ENCODE measurements at places on chromosomes 7 and 10.

DNA sequence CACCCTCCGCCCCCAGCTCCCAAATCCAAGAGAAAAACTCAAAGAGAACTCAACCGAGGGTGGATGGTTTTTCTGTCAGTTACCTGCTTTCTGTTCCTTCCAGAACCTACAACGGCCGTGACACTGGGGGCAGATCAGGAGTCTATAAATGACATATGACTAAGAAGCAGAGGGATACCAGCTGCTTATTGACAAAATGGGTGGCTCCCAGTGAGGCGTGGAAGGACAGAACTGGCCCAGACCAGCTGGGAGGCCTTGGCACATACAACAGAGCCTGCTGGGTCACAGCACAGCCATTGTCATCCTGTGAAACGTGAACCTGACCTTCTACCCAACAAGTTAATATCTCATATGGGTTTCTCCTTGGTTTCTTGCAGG lies 84.3 kb upstream of the ADRB1 start:
- no peak for DNase-seq

DNA sequence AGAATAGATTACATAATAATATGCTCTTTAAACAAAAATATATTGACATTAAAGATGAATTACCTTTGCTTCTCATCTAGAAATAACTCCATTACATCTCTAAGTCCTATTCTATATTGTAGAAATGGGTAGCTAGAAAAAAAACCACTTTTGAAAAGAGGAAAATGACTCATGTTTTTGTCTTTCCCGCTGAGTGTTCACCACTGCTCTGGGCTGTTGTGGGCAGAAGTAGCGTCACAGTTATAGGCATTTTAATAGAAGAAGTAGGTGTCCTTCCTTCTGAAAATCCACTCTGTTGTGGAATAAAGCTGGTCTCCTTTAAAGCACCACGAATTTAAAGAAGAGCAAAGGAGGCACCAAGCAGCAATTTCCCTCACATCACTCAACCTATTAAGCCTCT lies 117.6 kb upstream of the NFE2L3 start:
- no peak for DNase-seq

GRCh38 chr10:74190494-74190893 lies 39.5 kb downstream of the ADK start:
- DNase-seq: no peak

GRCh38 chr10:11253385-11254002 lies 235.8 kb downstream of the CELF2 start:
- DNase-seq: no peak

- DNase-seq: no peak
Measured at GRCh38 chr10:118966076-118966849, 63.3 kb upstream of the NANOS1 start.

GRCh38 chr7:82600531-82600930 lies 157.0 kb upstream of the CACNA2D1 start:
- no peak for DNase-seq

DNA sequence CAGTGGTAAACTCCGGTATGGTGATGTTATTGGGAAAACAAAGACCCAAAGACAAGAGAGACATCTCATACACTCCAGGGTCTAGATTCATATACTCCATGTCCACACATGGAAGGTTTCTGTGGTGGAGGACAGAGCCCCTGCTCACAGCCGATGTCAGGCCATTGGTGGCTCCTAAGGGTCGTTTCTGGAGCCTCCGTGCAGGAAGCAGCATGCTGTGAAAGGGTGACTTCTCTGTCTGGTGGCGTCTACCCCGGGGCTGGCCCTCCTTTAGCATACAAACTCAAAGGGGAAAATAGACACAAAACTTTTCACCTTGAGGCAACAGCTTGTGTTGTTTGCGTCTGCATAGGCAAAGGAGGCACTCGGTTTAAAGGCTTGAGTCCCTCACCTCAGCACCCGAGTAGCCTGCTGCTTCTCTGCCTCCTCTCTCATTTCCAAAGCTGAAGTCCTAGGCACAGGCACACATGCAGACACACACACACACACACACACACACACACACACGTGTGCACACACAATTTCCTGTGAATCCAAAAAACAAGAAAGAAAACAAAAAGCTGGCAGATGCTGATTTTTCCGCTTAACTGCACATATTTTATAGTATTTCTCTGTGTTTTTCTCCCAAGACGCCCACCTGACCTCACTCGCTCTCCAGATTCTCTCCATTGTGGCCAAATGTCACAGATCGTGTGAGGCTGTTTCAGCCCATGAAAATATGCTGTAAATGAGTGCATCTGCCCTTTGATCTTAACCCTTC lies 601.4 kb upstream of the MGMT start:
- no peak for DNase-seq

GRCh38 chr10:117626228-117626627 lies 83.7 kb downstream of the EMX2 start:
- DNase-seq: no peak

DNA sequence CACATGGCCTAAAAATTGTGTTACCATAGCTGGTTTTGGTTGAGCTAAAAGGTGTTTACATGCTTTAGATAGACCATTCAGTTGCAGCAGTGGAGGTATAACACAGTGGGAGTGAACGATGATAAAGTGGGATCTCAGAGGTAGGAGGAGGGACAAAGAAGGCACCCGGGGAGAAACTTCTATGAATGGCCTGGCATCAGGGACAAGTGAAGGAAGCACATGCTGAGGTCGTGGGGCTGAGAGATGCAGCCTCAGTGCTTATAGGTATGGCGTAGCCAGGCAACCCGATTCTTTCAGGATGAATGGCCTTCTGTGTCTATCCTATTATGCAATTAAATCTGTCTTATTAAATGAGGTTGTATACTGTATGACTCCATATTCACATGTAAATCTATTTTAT lies 3.9 kb upstream of the CDK6 start:
- DNase-seq: no peak

GRCh38 chr7:149478754-149479153 lies 17.9 kb upstream of the ZNF777 start:
- no peak for DNase-seq

GRCh38 chr7:88772776-88773175 lies 13.3 kb downstream of the ZNF804B start:
- no peak for DNase-seq

- DNase-seq: no peak
Measured at GRCh38 chr10:86086418-86086817, 280.2 kb downstream of the GRID1 start.

DNA sequence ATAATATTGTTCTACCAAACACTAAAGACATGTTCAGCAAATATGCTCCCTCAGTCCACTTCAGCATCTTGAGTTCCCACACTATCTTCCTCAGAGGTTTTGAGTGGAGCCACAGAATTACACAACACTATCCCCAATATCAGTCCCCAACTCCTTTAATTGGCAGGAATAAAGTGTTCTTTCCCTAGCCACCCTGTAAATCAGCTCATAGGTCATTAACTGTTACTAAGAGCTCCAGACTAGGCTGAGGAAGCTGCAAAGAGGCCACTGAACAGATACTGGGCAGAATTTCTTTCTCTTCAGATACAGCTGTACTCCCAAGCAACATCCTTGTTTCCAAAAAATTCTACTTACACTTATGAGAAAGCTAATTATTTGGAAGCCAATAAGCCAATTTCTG lies 11.6 kb upstream of the KAT6B start:
- no peak for DNase-seq

- no peak for DNase-seq
Measured at GRCh38 chr7:5495581-5496375, 72.1 kb upstream of the TNRC18 start.

- no peak for DNase-seq
Measured at GRCh38 chr7:116356979-116357378, 142.6 kb upstream of the CAV2 start.

DNA sequence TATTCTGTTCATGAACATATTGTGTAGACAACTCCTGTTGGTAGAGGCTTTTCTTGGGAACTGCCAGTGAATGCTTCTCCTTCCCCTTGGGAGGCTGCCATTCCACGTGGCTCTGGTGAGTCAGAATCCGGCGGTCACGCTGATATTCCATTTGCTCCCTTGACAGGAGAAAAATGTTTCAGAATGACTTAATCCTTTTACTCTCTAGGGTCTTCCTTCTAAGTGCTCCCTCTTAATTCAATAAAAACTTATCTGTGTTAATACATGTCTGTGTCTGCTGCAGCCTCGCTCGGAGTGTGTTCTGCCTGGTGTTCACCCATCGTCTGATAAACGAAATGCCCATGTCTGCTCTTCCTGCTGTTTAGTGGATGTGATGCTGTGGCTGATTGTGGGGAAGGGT lies 278.6 kb downstream of the ARHGAP12 start:
- no peak for DNase-seq

DNA sequence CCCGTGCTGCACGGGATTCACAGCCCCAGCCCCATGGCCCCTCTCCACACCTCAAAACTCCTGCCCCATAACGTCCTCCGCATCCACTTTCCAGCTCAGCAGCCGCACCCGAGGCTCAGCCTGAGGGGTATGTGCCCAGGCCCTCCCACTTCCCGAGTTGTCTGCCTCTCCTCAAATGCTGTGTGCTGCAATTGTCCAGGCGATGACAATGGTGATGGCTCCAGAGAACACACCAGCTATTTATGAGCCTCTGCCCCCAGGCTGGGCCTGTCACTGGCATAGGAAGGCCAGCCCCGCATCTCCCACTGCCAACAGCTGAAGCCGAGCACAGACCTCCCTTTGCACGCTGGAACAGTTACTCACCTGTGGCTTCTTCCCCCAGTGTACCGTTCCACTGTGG lies 2.4 kb upstream of the LDB3 start:
- DNase-seq: no peak

DNA sequence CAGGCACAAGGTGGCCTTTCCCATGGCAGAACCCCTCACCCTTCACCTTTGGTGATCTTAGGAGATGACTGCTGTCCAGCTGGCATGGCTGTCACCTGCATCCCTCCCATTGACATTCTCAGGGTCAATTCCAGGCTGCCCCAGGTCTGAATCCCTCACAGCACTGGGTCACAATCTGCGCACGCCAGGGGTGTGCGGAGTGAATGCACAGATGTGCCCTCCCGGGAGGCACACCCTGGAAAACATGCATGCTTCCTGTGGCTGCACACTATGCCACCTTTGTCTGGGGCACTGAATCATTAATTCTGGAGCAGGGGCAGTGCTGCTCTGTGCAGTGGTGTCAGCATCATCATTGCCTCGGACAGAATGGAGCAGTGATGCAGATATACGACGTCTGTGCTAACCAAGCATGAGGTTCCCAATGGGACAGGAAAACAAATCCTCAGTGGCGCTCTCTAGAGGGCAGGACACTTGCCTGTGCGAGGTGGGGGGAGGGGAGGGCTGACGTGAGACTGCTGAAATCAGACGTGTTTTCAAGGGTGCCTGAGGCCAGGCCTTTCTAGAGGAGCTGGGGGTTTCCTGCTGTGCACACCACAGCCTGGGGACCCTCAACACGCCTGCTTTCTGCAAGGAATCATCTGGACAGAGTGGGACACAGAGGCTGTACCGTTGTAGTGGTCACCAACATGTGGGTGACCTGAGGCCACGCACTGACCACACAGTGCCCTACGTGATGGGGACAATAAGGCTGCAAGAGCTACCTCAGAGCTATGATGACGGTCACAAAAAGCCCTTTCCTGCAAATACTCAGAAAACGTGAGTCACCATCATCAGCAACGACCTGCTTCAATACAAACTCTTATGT lies 77.9 kb downstream of the HIPK2 start:
- no peak for DNase-seq

DNA sequence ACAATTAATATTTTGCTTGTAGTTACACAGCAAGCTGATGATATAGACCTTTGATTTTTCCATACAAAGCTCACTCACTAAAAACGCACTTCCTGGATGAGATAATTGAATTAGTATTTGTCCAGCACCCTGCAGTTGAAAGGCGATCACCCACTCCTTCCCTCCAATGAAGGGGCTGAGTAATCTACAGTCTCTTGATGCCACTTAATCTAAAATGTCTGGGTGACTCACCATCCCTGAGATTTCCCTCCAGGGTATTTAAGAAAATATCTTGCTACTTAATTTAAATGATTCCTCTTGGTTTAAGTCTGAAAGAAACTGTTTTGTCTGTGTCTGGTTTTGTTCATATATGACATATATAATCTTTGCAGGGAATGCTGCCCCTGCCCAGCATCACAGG lies 515.3 kb downstream of the GRID1 start:
- no peak for DNase-seq

GRCh38 chr7:95662987-95663386 lies 66.7 kb upstream of the PDK4 start:
- DNase-seq: no peak

GRCh38 chr10:35822316-35822715 lies 180.2 kb upstream of the FZD8 start:
- DNase-seq: no peak

- peak; percentile 54 for DNase-seq
Measured at GRCh38 chr10:3935141-3935540, 150.1 kb upstream of the KLF6 start.

DNA sequence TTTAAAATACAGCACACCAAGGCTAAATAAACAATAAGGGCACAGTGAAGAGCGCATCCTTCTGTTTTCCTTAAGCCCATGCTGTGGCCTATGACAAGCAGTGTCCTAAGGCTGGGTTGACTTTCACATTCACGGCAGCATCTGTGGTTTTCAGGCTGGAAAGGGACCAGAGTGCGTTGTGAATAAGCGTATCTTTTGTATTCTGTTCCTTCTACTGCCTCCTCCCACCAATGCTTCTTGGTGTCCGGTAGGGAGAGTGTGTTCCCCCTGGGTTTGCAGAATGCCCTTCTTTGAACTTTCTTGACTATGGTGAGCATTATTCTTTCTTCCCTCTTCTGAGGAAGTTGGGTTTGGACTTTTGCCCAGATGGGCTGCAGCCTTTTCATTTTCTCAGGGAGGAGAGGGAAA lies 73.6 kb downstream of the ABCA13 start:
- DNase-seq: no peak

DNA sequence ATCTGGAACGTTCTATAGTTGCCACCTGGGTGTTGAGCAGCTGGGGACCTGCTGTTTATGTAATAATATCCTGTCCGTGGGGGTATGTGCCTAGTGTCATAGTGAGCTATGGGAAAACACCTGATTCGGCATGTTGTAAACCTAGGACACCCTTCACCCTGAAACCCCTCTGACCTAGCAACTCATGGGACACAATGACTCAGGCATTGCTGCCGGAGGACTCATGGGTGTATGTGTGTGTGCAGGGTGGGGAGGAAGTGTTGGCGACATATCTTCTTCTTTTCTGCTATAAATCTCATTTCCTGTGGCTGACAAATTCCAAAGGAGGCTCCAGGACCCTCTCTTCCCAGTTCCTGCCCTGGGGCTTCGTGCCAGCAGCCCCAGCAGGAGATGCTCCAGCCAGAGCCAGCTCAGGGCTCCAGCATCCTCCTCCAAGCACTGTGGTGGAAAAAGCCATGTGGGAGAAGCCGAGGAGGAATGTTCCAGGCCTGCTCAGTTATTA lies 77.0 kb upstream of the PODXL start:
- no peak for DNase-seq
